ENCODE measurements at places on chromosomes 1 and 21. TPM values are rescaled to one million over a fixed set of nuclear protein-coding genes. Genes with fewer than 3 reads are reported as not detected.

KRTAP7-1 gene
- total RNA-seq = not detected

FAM72B gene
- total RNA-seq = 1.1 TPM

CD84 gene
- total RNA-seq = 36.9 TPM

AGMAT gene
- total RNA-seq = 3.8 TPM

CD1E gene
- not detected for total RNA-seq

CDCA8 gene
- 0.36 TPM for total RNA-seq

RPE65 gene
- total RNA-seq = not detected

TTLL7 gene
- total RNA-seq = not detected

DNA sequence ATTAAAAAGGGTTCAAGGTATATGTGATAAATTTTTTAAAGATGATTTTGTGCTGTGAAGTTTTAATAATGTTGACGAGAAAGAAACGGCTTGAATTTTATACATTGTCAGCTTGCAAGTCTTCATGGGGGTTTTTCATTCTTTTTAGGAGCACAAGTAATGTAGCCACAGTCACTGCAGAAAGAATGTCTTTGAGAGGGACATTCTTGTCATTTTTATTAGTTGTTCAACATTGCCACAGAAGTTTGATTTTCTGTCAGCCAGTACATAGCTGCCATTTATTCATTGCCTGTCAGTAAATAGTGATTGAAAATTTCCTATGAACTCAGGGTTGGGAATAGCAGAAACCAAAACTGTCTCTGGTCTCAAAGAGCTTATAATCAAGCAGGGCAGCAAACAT is 156.3 kb downstream of the DHRS3 start:
- DNase-seq = no peak

DNA sequence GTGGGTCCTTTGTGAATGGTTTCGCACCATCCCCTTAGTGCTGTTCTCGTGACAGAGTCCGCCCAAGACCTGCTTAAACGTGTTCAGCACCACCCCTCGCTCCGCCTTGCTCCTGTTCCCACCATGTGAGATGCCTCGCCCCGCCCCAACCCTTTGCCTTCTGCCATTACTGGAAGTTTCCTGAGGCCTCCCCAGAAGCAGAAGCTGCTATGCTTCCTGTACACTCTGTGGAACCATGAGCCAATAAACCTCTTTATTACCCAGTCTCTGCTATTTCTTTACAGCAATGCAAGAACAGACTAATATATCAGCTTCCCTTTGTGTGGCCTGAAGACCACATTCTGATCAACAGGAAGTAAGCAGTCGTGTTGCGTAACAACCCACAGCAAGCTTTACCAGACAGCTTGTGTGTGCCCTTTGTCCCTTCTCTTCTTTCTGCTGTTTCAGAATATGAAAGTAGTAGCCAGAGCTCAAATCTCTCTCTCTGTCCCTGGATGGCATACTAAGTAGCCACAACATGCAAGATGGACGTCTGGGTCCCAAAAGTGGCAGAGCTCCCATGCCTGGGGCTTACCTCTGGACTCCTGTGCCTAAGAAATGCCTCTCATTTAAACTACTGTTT is 14.1 kb downstream of the HENMT1 start:
- DNase-seq = peak; percentile 60

GRCh38 chr1:42420121-42420520 is 35.7 kb downstream of the ZMYND12 start:
- no peak for DNase-seq

DNA sequence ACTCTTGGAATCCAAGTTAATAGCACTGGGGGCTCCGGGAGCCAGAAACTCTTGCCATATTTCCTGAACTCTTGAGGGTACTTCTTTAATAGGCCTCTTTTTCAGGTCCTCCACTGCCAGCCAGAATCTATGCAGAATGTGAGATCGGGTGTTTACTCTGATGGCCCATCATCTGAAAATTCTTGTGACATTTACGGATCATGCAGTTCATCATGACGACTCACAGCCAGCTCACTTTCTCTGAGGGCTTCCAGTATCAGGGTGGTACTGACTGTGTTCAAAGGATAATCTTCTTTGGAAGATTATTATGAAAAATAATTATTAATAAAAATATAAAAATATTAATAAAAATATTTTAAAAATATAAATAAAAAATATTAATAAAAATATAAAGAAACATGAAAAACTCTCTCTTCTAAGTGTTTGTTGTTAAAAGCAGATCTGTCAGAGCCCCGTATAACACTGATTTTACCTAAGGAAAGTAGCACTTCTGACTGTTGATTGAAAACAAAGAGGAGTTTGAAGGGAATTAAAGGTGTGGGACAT is 194.3 kb upstream of the GREM2 start:
- no peak for DNase-seq

DNA sequence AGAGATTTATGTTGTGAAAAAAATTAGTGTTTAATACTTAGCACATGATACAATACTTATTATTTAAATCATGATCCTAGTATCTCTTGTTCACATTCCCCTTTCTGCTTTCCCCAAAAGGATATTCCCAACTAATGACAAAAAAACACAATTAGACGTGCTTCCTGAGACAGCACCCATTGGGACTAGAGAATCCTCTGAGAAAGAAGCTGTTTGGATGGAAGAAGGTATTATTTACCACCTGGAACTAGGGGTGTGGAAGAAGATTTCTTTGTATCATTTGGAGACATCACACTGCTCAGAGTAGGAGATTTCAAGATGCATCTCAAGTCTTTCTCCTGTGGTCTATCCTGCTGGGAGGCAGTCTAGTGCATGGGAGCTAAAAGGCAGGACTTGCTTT is at the start of gene OR10Z1:
OR10Z1 (plus strand) TSS at position 301 of the 400 bp plus-strand sequence. CDS start 1,171 bp downstream, outside the sequence.
- DNase-seq = no peak

DNA sequence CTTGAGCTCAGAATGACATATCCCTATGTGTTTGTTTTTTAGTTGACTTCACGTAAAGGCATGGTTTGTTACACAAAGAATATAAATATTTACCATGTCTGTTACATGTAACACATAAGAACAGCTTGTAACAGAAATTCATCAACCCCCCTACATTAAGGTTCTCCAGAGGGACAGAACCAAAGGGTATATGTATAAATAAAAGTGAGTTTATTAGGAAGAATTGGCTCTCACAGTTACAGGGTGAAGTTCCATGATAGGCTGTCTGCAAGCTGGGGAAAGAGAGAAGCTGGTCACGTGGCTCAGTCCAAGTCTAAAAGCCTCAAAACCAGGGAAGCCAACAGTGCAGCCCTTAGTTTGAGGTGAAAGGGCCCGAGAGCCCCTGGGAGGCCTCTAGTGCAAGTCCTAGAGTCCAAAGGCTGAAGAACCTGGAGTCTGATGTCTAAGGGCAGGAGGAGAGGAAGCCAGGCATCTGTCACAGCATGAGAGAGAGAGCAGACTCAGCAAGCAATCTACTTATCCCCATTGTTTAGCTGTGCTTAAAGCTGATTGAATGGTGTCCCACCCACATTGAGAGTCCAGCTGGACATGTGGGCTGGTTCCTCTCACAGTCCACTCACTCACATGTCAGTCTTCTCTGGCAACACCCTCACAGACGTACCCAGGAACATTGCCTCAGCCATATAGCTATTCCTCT is 15.8 kb downstream of the THRAP3 start:
- no peak for DNase-seq

DNA sequence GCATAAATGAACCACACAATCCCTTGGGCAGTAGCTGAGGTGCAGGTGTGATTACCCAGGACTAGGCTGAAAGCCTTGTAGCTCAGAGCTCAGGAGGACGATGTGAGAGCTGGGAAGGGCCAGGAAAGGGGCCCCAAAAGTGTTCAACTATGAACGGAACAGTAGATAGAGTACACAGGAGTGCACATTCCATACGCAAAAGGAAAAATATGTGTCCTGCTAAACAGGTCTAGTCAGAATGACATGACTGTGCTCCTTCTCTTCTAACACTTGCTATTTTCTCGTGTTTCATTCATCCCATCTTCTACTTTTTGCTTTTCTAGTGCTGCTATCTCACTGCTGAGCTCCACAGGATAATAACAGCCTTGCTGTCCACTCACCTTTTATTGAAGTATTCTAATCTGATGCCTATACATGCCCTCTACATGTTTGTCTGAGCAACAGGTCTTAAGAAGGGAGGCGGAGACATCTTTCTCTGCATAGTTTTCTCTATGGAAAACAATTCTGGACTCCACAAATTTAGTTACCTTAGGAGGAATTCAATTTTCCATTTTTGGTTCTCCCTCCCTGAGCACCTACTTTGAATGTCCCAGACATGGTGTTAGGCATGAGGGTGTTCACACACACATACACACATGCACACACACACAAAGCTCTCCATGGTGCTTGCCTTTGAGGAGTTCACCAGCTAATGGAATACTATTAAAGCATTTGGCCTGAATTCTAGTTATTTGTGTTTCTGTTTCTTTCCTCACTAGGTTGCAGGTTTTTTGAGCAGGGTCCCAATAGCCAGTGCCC is 3.4 kb downstream of the S100A10 start:
- DNase-seq = no peak

DNA sequence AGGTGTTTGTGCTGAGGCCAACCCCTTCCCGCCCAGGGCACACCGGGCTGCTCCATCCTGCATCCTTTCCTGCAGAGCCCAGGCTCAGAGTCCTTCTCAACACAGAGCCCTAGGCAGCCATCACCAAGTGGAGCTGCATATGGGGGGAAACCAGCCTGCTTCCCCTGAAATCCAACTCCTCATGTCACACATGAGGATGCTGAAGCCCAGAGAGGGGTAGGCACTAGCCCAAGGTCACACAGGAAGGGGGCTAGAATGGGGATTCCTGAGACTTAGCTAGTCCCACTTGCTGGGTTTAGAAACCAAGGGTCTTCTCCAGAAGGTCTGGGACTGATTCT is 5.5 kb upstream of the TNFRSF1B start:
- no peak for DNase-seq

GRCh38 chr1:232274236-232274855 is 355.6 kb downstream of the SIPA1L2 start:
- DNase-seq = no peak

DNA sequence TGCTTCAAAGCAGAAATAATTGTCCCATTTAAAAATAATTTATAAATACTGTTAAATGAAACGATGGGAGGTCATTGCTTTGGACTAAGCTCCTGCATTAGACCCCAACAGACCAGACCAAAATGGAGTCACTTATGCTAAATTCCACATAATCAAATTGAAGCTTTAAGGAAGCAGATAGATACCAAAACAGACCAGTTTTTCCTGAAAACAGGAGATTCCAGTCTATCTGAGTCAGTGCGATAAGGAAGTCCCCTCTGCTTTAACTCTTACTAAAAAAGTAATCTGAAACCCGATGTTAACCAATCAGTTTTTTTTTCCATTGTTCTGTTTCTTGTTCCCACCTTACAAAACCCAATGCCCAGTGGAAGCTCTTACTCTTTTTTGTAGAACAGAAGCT is 16.2 kb upstream of the DNASE2B start:
- DNase-seq = no peak
